Lung microvascular endothelial cell (primary cell): ENCODE measurements at places on chromosomes 7 and 10. TPM values are rescaled to one million over a fixed set of nuclear protein-coding genes. Genes with fewer than 3 reads are reported as not detected.

The PRSS1 gene
- not detected in 2 replicates for total RNA-seq

DNA sequence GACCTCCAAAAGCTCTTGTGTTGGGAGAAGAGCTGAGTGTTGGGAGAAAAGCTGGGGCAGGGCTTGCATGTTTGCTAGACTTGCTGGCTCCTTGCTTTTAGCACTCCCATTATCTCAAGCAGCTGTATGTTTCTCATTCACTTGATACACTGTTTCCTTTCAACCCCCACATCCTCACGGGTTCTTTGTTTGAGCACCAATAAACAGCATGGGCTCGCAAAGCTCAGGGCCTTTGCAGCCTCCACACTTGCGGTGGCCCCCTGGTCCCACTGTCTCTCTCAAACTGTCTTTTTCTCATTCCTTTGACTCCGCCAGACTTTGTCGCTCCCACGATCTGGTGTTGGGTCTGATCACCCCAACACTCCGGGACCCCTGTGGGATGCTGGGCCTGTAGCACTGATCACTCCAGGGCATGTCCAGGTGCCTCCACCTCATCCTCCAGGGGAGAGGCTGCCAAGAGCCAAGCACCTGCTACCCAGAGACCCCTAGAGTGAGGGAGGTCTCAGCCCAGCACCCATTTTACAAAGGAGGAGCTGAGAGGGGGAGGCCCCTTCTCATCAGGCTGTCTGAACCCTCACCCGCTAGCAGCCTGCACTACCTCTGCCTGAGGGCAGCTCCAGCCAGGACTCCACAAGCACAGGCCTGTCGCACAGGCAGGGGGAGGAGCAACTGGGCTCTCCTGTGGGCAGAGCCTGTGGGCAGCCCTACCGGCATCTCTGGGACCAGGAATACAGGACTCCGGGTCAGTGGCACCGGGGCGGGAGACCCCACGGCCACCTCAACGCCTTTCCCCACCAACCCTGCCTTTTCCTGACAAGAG is 49.1 kb upstream of the MSMB start:
- DNase-seq = no peak

GRCh38 chr7:155785536-155785935 is 26.7 kb downstream of the SHH start:
- DNase-seq = peak; percentile 94

- peak; percentile 17 for DNase-seq
These were observed 36.4 kb downstream of the MINPP1 start for GRCh38 chr10:87541114-87541513.

GRCh38 chr10:106557951-106558733 is 606.4 kb downstream of the SORCS1 start:
- DNase-seq = no peak

- DNase-seq = no peak
These were observed 215.6 kb downstream of the TAX1BP1 start for GRCh38 chr7:27955596-27955995.

DNA sequence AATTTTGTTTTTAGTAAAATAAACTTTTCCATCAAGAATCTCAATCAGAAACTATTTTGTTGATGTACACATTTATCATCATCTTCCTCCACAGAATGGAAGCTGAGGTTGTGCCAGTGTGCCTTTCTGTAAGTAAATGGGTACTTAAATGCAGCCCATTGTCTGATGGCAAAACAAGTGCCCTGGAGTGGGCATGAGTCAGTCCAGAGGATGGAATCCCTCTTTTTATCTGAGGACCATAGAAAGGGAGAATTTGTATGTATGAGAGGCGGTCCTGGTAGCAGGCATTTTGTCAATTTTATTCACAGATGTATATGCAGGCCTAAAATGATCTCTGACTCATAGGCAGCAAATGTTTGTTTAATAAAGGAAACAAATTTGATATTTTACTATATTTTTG is 102.1 kb upstream of the MAGI2 start:
- DNase-seq = no peak

- DNase-seq = no peak
These were observed 30.4 kb downstream of the PYROXD2 start for GRCh38 chr10:98384531-98385133.

DNA sequence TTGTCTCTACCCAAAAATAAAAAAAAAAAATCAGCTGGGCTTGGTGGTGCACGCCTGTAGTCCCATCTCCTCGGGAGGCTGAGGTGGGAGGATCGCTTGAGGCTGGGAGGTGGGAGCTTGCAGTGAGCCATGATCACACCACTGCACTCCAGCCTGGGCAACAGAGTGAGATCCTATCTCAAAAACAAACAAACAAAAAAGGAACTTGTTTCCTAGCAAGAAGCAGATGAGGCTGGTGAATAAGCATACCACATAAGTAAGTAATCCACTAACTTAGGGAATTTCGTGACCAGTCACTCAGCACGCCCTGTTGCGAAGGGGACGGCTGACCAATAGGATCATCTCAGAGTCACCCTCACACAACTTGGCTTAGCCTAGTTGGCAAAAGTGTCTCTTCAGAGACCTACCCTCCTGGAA is 64.6 kb downstream of the CUX1 start:
- DNase-seq = peak; percentile 94

- no peak for DNase-seq
These were observed 54.6 kb downstream of the TMEM178B start for GRCh38 chr7:141128506-141128905.

- DNase-seq = no peak
These were observed 233.6 kb downstream of the ANK3 start for GRCh38 chr10:60155943-60156683.

GRCh38 chr7:48063985-48064384 is 25.1 kb upstream of the UPP1 start:
- no peak for DNase-seq
